B cell (primary cell): ENCODE measurements at places on chromosomes 3 and 15.
A peak's percentile ranks its signal among the peaks of the same experiment; 100 is the strongest.

DNA sequence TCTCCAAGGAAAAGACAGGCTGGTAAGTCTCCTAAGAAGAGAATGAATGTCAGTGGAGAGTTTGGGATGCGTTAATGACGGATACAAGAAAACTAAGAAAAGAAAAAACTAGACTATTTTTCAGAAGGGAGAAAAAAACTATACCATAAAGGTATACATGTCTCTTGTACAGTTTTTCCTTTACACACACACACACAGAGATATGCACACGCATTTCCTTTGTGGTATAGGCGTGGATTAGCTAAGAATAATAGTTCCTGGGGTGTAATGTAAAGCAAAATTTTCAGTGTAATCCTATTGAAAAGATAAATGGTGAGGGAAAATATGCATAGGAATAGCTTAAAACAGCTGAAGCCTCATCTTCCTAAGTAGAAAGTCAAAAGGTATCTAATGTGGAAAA lies 36.3 kb downstream of the GABPB1 start:
- no peak for DNase-seq

DNA sequence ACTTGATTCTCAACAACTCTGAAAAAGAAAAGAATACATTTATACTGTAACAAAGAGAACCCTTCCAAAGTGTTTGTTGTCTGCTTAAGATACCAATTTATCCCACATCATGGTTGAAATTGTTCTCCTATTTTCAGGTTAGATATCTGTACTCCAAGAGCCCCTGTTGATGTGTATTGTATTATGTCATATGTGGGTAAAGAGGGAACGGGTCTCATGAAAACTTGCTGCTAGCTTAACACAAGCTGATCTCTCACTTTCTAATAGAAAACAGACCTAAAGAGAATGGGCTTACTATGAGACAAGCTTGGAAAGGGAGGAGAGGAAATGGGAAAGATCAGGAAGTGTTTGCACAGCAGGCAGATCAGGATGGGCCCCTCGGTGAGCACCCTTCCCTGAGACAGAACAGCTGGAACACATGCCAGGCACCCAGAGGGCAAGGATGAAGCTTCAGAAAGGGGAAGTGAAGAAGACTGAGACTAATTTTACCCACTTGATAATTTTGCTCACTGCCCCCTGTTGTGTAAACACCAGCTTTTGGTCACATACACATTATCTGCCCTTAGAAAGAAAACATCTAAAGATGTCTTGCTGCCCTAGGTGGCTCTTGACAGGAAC lies 747.9 kb upstream of the CCDC54 start:
- DNase-seq: peak; percentile 8

- peak; percentile 64 for DNase-seq
Observed at GRCh38 chr3:50338965-50339364, 1.7 kb downstream of the RASSF1 start.

GRCh38 chr3:47291158-47291753 lies 8.5 kb downstream of the KLHL18 start:
- DNase-seq: no peak

DNA sequence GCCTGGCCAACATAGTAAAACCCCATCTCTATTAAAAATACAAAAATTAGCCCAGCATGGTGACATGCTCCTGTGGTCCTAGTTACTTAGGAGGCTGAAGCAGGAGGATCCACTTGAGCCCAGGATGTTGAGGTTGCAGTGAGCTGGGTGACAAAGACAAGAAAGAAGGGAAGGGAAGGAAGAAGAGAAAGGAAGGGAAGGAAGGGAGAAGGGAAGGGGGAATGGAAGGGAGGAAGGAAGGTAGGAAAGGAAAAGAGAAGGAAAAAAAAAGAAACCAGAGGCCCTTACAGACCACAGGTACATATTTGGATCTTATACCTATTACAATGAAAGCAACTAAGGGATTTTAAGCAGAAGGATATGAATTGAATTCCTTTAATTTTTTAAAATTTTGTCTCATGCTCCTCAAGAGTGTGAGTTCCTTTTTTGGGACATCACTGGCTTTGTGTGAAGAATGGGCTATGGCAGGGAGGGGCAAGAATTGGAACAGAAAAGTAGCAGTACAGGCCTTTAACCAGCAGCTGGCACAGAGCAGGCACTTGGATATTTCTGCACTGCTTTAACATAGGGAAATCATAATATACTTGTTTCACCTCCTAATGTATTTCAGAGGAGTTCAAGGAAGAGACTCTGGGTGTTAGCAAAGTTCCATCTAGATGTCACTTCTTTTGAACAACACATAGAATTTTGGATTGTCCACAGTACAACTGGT lies 7.9 kb downstream of the RAB27A start:
- DNase-seq: no peak
